ENCODE measurements at places on chromosomes 12 and 14. TPM values are rescaled to one million over a fixed set of nuclear protein-coding genes. Genes with fewer than 3 reads are reported as not detected.

DNA sequence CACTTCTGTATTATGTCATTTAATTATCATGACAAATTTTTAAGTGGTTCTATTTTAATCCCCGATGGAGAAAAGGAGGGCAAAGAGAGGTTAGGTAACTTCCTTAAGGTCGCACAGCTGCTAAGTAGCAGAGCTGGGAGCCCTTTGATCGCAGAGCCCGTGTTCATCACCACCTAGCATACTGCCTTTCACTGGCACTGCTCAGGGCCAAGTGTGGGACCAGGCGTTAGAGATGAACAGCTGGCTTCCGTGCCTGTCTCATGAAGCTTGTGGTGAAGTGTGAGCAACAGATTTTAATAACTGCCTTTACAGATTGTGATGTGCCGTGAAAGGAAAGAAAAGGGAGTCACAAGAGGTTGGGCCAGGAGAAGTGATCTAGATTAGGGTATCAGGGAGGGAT, 273.6 kb downstream of the AKAP6 start:
- no peak for DNase-seq

DNA sequence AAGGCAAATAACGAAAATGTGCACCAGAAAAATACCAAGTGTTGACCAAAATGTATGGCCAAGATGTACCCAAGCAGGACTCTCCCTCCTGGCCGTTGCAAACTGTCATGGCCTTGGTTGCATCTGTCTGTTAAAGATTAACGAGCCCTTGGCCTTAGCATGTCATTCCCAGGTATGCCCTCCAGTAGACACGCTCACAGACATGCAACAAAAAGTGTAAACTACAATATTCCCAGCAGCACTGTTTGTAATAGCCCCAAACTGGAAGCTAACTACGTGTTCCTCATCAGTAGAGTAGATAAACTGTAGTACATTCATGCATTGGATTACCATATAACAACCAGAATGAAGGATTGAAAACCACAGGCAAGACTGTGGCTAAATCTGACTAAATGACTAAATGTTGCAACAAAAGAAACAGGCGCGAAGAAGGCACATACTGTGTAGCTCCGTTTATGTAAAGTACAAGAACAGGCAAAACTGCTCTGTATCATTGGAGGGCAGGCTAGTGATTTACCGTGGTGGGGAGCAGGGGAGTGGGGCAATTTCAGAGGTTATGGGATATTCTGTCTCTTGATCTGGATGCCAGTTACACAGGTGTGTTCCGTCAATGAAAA, 232.8 kb upstream of the DIO3 start:
- no peak for DNase-seq

DNA sequence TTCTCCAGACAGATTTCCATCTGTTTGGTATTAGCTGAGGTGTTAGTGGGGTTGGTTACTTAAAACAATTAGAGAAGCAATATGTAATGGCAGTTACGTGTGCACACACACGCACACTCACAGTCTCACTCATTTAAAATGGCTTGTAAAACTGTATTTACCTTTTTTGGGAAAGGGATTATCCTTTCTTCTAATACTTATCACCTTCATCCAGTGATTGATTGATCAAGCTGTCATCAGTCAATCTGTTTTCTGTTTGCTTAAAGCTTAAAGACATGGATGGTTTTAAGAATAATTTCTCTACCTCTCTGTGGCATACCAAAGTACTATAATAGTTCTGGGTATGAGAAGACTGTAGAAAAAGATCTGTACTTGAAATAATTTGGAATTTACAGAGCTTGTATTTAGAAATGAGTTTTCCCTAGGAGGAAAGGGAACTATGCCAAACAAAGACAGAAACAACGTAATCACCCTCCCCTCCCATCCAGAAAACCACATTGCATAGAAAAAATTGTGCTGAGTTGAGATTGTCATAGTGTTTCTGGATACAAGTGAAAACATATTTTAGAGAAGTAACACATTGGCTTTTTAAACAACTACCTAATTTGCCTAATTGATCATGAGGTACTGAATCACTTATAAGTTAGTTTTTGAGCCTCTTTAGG, 455.8 kb downstream of the PCNX1 start:
- no peak for DNase-seq

DNA sequence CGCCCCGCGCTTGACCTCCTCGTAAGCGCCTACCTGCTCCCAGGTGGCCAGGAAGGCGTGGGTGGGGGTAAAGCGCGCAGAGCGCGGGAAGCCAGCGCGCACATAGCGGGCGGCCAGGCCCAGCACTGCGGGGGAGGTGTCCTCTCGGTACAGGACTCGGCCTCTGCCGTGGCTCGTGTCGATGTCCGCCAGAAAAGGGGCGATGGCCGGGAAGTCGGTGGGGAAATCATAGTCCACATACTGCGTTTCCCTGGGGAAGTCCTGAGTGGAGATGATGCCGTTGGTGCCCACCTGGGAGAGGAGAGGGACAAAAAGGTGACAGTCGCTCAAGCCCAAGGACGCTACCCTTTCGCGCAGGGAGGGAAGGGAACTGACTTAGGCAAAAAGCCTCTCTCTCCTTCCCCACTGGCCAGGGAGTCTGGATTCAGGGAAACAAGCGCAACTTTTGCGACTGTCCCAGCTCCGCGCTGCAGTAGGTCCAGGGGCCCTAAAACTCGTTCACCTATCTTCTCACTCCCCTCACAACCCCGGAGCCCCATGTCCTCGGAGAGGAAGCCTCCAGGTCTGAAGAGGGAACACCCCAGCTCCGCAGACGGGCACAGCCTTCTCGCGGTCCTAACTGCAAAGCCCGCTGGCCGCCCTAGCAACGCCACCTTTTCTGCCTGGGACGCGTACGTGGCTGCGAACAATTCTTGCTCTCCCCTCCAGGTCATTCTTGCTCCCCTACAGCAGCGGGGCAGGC, 815 bp downstream of the NID2 start:
- DNase-seq = no peak

DNA sequence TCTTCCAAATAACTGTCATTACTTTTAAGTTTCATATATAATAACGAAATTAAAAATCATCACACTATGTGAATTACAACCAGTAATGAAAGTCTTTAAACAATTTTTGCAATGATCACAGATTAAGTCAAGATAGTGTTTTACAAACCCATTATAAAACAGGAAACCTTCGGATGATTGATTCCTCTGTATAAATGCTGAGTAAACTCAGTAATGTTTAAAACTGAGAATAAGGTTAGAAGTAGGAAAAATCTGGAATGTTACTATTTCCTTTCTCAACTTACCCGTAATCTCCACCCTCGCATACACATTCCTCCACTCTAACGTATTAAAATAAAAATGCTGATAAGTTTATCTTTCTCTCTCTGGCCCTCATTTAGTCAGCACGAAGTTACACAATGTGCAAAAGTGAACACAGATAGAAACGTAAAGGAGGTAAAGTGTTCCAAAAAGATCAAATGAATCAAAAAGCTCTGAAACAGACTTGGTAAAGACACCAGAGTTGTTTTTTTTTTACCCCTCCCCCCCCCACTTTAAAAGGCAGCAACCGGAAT, 1.6 kb downstream of the ZFC3H1 start:
- DNase-seq = no peak

- no peak for DNase-seq
Observed at GRCh38 chr12:13121568-13121967, 18.1 kb upstream of the GSG1 start.

- no peak for DNase-seq
Observed at GRCh38 chr14:89445273-89445973, 28.4 kb upstream of the FOXN3 start.

DNA sequence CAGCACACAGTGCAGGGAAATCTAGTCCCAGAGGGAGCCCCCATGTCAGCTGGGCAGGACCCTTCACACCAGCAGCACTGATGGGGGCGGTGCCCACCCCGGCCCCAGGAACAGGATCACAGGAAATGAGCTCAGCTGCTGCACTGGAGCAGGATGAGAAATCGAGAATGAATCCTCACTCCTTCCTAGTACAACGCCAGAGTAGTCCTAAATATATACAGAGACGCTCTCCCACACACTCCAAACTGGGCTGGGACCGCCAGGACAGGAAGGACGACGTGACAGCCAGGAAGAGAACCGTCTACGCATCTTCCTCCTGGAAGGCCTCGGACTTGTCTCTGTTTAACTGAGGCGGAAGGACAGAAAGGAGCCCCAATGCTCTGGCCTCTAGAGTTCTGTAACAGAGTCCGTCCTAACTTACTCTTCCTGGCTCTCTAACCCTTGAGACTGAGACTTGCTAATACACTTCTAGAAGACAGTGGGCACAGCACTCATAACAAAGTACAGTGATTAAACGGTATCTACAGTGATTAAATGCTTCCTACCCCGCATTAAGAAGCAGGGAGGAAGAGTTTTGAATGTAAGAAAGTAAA, 33.4 kb downstream of the CDC42BPB start:
- peak; percentile 55 for DNase-seq

DNA sequence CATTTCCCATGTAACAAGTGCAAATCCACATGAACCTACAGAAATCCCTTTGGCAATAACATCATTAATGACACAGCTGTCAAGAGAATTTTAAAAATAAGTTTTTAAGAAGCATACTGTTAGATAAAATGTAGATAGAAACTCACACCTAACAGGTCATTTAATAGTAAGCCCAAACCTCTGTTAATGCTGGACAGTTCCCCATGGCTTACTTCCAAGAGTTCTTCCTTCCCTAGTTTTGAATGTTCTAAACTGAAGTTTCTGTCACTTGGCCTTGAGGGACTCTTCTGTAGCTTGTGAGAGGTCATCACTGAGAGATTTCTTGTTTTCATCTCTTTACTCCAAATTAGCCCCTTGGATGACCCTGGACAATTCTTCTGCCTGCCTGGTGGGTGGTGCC, 22.7 kb downstream of the OTX2 start:
- no peak for DNase-seq

- DNase-seq = no peak
Observed at GRCh38 chr12:90393652-90394051, 561.3 kb downstream of the CCER1 start.

- DNase-seq = no peak
Observed at GRCh38 chr12:78269620-78270019, 438.9 kb downstream of the NAV3 start.

DNA sequence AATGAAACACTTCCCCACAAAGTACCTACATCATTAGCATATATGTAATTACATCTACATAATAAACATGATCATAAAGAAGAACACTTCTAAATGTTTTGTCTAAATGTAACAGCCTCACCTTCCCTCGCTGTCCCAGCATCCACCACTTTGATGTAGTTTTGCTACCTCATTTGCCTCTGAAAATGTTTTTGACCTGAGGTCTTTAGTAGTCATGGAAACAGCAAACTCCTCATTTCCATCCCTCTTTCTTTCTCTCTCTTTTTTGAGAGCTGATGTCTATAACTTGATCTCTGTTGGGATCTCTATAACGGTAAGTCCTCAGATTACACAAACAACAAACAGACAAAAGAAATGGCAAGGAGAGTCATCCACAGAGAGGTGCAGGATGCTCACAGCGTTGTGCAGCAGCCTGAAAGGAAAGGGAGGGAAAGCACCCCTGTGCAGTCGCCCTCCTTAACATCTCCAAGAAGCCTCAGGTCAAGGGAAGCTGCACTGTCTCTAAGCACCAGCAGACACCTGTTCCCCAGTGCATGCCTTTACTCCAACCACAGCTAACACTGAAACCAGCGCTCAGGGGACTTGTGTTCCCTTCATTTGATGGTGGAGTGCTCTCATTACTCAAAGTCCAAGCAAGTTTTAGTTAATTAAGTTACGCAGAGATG, 268.7 kb downstream of the TMEM132D start:
- DNase-seq = no peak

DNA sequence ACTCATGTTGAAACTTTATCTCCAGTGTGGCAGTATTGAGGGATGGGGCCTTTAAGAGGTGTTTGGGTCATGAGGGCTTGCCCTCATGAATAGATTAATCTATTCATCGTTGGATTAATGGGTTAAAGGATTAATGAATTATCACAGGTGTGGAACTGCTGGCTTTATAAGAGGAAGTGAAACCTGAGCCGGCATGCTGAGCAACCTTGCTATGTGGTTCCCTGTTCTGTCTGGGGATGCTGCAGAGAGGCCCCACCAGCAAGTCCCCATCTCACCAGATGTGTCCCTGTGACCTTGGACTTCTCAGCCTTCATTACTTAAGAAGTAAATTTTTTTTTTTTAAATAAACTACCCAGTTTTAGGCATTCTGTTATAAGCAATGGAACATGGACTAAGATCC, 109.6 kb downstream of the DYRK2 start:
- no peak for DNase-seq

- DNase-seq = no peak
Observed at GRCh38 chr14:35286003-35286600, 6.1 kb upstream of the PSMA6 start.

KRT77 gene
- not detected for total RNA-seq

OR6C4 gene
- not detected for total RNA-seq

CNTN1 gene
- 4.1 TPM for total RNA-seq

FAM186B gene
- 0.05 TPM for total RNA-seq

CNIH1 gene
- total RNA-seq = 106 TPM

CLEC4C gene
- not detected for total RNA-seq

NEUROD4 gene
- not detected for total RNA-seq

CCDC177 gene
- total RNA-seq = not detected

KLRK1 gene
- total RNA-seq = not detected

Measured in A172 (cell line).